ENCODE measurements at places on chromosomes 16 and 17. TPM values are rescaled to one million over a fixed set of nuclear protein-coding genes. Genes with fewer than 3 reads are reported as not detected.

The MYOCD gene
- 2.7 TPM for total RNA-seq

DNA sequence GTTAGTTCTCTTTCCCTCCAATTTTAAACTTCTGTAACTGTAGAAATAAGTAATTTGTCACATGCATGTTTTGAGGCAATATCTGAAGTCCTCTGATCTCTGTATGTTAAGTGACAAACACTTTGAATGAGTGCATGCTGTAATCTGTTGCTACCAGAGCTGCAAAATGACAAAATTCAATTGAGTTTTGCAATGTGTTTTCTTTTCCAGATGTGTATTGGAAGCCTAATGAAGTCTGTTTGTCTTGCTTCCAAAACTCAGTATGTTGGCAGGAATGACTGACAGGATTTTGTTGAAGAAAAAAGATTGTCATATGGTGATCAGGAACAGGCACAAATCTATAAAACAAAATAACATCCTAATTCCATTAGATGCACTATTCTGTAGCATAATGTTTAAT, 561.6 kb upstream of the CDH8 start:
- no peaks in the 10 kb centered on the region for H3K27me3 ChIP-seq
- no peak overlapping the region for H3K4me3 ChIP-seq

DNA sequence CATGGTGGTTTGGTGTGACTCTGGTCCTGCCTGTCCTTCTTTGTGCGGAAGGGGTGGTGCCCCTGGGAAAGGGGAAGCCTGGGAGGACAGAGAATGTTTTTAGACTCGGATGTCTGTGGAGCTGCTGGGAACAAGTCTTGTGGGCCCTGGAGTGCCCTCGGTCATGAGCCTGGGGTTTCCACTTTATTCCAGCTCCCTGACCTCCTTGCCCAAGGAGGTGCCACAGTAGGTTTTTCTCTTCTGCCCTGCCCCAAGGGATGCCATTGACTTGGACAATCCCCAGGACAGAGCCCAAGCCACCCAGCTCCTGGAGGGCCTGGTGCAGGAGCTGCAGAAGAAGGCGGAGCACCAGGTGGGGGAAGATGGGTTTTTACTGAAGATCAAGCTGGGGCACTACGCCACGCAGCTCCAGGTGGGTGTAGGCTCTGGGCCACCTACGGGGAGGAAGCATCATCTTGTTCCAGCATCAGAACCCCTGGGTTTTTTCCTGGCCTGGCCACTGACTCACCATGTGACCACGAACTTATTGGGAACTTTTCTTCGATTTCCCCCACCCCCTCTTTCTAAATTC, 1.4 kb downstream of the STAT5A start:
- H3K4me1 ChIP-seq: peaks cover 15% of the 10 kb centered on the region
- H3K27me3 ChIP-seq: no peaks in the 10 kb centered on the region
- H3K4me3 ChIP-seq: peak overlapping the region; percentile 51
- no peaks in the 10 kb centered on the region for H3K36me3 ChIP-seq

DNA sequence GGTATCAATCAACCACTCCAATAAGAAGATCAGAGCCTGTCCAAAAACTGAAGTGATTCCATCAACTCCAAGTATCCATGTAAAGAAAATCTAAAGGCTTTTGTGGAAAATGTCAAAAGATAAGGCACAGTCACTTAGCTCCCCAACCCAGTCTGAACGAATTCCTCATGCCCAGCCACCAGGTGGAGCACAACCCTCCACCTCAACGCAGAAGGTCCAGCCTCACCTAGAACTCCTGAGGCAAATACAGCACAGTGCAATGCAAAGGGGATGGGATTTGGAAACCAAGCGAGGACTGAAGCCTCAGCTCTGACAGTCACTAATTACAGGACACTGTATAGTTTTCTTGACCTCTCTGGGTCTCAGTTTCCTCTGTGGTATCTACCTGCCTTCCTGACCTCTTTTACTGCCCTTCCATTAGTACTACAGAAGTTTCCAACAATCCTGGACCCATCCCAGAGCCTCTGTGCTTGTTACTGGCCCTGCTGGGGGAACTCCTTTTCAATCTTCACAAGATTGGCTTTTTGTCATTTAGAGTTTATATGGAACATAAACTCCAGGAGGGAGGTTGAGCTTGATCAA, 2.0 kb downstream of the NCBP3 start:
- H3K36me3 ChIP-seq: peaks cover 32% of the 10 kb centered on the region
- peaks cover 6% of the 10 kb centered on the region for H3K4me1 ChIP-seq
- no peak for DNase-seq
- no peaks in the 10 kb centered on the region for H3K27me3 ChIP-seq
- H3K27ac ChIP-seq: no peak overlapping the region

The RASD1 gene
- 264 TPM for total RNA-seq

DNA sequence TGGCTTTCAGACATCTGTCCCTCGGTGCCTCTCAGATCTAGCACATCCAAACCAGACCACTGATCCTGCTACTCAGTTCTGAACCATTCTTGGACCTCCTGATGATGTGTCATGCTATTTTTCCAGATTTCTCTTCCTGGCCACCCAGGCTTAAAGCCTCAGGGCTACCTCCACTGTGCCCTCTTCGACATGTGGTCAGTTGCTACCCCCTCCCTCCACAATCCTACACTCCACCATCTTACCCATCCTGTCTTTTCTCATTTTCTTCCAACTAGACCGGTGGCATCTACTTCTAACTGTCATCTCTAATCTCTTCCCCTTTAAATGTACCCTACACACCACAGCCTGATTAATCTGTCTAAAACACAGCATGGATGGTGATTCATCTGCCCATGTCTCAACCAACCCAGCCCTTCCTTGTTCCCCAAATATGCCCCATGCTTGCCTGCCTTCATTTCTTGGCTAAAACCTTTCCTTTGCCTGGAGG, 478.6 kb downstream of the SLC39A11 start:
- H3K4me1 ChIP-seq: no peaks in the 10 kb centered on the region
- H3K36me3 ChIP-seq: no peaks in the 10 kb centered on the region
- no peak for DNase-seq
- H3K27me3 ChIP-seq: no peaks in the 10 kb centered on the region

- H3K27me3 ChIP-seq: peaks cover 3% of the 10 kb centered on the region
- no peaks in the 10 kb centered on the region for H3K36me3 ChIP-seq
- DNase-seq: no peak
- no peak overlapping the region for H3K27ac ChIP-seq
- H3K4me3 ChIP-seq: no peak overlapping the region
Measured at GRCh38 chr17:48420823-48421222, 9.2 kb downstream of the SKAP1 start.

The GAST gene
- total RNA-seq: not detected

The PTX4 gene
- total RNA-seq: not detected

DNA sequence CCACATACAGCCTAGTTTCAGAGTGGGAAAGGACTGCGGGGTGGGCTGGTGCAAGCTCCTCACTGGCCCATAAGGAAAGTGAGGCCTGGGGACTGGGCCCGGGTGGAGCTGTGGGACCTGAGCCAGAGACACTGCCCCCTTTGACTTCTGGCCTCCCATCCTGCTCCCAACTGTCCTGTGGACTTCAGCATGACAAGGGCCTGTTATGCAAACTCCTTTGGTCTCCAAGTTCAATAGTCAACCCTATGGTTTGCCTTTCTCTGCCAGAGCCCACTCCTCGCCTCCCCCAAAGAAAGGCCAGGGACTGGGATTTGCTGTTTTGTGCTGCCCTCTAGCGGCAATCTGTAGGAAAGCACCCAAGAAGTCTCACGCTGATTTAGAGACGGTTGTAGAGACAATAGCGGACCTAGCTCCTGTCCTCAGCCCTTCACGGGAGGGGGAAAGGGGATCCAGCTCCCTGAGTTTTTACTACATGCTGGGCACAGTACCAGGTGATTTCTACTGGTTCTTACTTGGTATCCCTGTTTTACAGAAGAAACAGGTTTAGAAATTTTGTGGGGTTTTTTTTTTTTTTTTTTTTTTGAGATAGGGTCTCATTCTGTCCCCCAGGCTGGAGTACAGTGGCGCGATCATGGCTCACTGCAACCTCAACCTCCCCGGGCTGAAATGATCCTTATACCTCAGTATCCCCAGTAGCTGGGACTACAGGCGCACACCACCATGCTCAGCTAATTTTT, 1.2 kb upstream of the TLCD3B start:
- no peak overlapping the region for H3K27ac ChIP-seq
- H3K4me3 ChIP-seq: no peak overlapping the region
- no peak for DNase-seq
- H3K27me3 ChIP-seq: peaks cover 55% of the 10 kb centered on the region
- H3K4me1 ChIP-seq: no peaks in the 10 kb centered on the region
- no peaks in the 10 kb centered on the region for H3K36me3 ChIP-seq

- no peak for DNase-seq
- no peak overlapping the region for H3K27ac ChIP-seq
- H3K4me1 ChIP-seq: no peaks in the 10 kb centered on the region
- no peaks in the 10 kb centered on the region for H3K27me3 ChIP-seq
- no peaks in the 10 kb centered on the region for H3K36me3 ChIP-seq
Measured at GRCh38 chr17:45812102-45812501, 28.0 kb downstream of the CRHR1 start.

- H3K4me1 ChIP-seq: no peaks in the 10 kb centered on the region
- no peak overlapping the region for H3K4me3 ChIP-seq
- peaks cover 23% of the 10 kb centered on the region for H3K27me3 ChIP-seq
- no peaks in the 10 kb centered on the region for H3K36me3 ChIP-seq
- no peak overlapping the region for H3K27ac ChIP-seq
Measured at GRCh38 chr17:78474614-78475146, 96.2 kb downstream of the PGS1 start.

The TM4SF5 gene
- total RNA-seq: not detected

DNA sequence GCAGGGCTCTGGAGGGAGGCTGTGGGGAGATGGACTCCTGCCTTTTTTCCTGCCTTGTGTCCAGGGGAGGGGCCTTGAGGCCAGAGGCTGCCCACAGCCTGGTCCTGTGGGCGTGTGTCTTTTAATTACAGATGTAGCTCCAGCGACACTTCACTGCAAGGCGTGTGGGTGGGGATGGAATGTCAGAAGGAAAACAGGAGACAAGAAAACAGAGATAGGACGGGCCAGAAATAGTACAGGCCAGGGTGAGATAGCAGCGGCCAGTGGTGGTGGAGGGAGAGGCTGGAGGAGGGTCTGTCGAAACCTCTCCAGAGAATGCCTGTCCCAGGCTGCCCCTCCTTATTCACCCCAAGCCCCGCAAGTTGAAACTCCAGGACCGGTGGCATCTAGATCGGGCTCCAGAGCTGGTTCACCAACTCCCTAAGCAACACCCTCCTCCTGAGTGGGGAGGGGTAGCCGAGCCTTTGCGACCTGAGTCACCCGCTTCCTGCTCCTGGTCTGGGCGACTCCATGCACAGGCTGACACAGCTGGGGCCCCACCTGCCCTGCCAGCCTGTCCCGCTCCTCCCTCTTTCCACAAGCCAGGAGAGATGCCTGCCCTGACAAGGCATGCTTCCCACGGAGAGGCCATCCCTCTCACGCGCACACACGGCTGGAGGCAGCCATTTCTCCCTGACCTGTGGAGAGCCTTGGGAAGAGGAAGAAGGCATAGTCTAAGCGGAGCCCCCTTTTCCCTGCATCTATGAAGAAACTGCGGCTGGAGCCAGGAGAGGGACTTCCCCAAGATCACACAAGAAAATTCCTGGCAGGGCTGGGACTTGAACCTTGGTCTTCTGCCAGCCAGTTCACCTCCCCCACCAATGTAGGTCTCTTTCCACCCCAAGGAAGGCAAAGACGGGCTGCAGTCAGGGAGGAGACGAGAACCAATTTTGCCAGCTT, 6.6 kb upstream of the JUP start:
- no peaks in the 10 kb centered on the region for H3K27me3 ChIP-seq
- no peak for DNase-seq
- H3K36me3 ChIP-seq: no peaks in the 10 kb centered on the region

DNA sequence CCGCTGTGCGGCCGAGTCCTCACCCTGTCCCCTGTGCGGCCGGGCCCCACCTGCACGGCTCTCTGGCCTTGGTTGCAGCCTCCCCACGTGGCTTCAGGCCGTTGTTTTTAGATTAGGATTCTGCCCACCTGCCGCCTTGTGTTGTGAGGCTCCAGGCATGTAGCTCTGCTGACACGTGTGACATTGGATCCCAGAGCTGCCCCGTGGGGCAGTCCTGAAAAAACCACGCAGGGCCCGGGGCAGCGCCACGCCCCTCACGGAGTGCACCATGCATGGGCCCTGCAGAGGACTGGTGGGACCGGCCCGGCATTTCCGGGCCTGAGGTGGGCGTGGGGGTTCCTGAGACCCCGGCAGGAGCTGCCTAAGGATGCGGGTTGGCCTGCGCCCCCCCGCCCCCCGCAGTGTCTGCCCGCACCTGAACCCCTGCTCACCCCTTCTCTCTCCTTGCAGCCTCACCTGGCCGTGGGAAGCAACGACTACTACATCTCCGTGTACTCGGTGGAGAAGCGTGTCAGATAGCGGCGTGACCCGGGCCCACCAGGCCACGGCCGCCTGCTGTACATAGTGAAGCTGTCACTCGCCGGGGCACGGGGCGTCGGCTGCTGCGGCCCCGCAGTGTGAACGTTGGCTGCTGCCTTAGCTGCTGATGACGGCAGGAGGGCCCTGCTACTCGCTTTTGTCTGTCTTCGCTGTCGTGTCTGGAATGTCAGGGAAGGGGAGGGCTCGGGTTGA, 27.7 kb upstream of the CHMP6 start:
- DNase-seq: no peak
- no peak overlapping the region for H3K4me3 ChIP-seq
- H3K4me1 ChIP-seq: peaks cover 42% of the 10 kb centered on the region
- no peak overlapping the region for H3K27ac ChIP-seq
- no peaks in the 10 kb centered on the region for H3K27me3 ChIP-seq

DNA sequence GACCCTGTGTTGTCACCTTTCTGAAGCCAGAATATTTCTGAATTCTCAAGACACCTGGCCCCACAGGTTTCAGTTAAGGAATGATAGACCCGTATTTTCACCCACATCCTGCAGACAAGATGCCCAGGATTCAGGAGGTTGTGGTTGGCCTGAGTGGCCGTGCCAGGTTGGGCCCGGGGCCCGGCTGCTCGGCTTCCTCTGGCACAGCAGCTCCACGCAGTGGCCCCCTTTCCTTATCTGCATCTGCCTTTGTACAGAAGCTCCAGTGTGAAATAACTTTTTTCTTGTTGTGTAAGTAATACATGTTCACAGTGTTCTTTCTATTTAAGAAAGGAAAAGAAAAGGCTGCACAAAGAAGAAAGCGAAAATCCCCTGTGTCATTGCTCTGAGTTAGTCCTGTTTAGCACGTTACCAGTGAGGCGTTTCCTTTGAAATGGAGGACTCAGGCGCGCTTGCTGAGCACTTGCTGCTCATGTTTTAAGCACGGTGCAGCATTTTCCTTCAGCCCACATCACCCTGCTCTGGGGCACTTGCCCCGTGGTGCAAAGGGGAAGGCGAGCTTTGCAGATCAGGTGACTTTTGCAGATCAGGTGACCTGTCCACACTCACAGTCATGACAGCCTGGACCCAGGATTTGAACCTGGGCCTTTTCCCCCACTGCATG, 12.8 kb downstream of the ZC3H18 start:
- no peak overlapping the region for H3K4me3 ChIP-seq
- H3K27ac ChIP-seq: no peak overlapping the region
- H3K4me1 ChIP-seq: no peaks in the 10 kb centered on the region

The MTSS2 gene
- 94.6 TPM for total RNA-seq
